ENCODE measurements at places on chromosomes 16 and 17.

DNA sequence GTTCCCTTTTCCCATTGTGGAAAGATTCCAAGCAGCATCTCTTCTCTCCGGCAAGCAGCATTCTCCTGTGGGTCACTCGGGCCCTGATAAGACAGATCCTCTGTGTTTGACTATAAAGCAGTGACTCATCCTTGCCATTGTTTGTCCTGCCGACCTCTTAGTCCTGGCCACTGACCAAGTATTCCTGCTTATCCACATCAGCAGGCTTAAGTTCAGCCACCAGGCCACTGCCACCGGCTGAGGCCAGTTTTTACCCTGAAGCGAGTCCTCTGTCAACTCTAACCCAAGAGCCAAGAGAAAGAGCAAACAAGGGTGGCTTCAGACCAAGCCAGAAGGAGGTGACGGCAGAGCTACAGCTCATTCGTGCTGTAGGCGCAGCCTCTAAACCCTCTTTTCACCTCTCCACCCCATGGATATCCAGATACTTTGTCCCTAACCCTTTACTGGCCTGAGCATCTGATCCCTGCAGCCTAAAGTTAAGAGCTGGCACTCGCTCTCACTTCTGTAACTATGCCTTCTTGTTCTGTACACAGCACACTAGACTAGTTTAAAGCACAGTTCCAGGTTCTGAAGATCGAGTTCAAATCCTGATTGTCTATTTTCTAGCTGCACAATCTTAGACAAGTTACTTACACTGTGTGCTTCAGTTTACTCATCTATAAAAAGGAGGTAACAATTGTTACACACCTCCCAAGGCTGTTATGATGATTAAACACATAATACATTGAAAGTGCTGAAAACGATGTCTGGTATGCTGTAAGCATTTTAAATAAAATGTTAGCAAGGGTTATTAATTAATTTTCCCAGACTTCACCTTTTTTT, 31.0 kb downstream of the SOX9 start:
- no peak for DNase-seq

DNA sequence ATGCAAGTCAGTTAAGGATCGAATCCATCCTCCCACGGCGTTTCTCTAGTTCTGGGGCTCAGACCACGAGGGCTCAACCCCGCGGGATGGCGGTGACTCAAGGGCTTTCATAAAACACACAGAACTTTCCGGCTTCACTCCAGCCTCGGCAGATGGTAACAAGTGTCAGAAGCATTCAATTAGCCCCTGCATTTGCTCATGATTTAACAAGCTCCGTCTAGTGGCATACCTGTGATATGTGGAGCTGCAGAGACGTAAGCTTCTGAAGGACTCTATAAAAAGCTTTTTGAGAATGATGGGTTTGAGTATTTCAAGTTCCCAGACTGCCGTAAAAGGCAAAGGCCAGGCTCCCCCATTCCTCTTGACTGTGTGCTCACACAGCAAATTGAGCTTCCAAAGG, 91.3 kb upstream of the SEC14L1 start:
- DNase-seq = no peak

DNA sequence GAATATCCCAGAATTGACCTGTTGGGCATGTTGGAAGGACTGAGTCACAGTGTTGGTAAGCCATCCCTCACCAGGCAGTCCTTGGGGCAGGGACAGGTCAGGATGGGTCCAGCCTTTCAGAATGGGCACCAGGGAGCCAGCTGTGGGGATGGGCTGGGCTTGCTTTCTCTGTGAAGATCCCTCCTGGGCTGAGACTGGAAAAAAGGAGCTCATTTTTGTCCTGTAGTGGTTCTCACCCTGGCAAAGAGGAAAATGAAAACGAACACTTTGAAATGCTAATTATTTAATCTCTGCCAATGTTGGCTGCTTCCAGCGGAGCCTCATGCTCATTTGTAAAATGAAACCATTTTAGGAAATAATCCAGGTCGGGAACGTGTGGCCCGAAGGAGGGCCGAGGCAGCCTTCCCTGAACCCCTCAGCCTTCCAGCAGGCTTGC, 237.5 kb upstream of the SALL1 start:
- DNase-seq = no peak

- DNase-seq = no peak
Observed at GRCh38 chr17:828761-829160, 46.6 kb downstream of the MRM3 start.

GRCh38 chr16:25311039-25311438, 53.4 kb upstream of the ZKSCAN2 start:
- no peak for DNase-seq

DNA sequence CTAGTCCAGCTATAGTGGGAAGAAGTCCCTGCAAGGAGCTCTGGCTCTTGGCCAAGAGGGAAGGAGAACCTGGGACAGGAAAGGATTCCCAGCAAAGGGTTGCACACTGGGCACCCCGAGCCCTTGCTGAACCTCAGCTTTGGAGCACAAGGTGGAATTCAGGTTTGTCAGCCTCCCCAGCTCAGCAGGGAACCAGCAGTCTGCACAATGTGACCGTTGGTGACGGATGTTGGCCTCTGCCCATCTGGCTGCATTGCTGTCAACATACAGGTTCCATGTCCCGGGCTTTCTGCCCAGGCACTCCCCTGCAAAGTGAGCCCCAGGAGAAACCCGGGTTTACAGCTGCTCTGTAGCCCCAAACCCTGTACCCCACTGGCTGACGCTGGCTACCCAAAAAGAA, 6.7 kb downstream of the RPRML start:
- no peak for DNase-seq

- DNase-seq = no peak
Observed at GRCh38 chr17:69246726-69247375, 18.2 kb upstream of the ABCA10 start.

DNA sequence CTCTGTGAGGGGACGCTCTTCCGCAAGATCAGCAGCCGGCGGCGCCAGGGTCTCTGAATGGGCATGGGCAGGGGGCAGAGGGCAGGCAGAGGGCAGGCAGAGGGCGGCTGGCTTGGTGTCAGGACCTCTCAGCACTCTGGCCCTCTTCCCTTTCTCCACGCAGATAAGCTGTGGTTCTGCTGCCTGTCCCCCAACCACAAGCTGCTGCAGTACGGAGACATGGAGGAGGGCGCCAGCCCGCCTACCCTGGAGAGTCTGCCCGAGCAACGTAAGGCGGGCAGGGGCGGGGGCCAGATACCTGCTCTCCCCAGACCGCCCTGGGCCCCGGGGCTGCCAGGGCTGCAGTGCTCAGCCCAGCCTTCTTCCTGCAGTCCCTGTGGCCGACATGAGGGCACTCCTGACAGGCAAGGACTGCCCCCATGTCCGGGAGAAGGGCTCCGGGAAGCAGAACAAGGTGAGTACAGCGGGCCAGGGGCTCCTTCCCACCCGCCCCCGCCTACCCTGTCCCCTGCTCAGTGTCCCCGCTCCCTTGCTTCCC, 4.1 kb downstream of the ELMO3 start:
- no peak for DNase-seq

GRCh38 chr17:27551701-27552248, 79.2 kb upstream of the LGALS9 start:
- DNase-seq = no peak

DNA sequence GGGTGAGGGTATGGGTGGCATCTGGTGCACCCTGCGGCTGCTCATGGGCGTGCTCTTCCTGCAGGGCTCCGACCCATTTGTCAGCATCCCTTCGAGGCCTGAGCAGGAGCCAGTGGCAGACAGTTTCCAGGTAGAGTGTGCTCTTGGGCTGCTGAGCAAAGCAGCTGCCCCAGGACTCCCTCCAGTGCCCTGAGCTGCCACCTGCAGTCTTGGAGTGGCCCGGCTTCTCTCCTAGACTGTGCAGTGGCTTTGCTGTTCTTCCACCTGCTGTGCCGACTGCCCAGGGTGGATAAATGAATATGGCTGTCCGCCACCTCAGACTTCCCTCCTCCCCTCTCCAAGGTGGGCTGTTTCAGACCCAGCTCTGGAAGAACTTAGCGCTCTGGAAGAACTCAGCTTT, 10.8 kb upstream of the JPT2 start:
- DNase-seq = no peak

- no peak for DNase-seq
Observed at GRCh38 chr17:38578229-38579082, 27.3 kb downstream of the SRCIN1 start.

DNA sequence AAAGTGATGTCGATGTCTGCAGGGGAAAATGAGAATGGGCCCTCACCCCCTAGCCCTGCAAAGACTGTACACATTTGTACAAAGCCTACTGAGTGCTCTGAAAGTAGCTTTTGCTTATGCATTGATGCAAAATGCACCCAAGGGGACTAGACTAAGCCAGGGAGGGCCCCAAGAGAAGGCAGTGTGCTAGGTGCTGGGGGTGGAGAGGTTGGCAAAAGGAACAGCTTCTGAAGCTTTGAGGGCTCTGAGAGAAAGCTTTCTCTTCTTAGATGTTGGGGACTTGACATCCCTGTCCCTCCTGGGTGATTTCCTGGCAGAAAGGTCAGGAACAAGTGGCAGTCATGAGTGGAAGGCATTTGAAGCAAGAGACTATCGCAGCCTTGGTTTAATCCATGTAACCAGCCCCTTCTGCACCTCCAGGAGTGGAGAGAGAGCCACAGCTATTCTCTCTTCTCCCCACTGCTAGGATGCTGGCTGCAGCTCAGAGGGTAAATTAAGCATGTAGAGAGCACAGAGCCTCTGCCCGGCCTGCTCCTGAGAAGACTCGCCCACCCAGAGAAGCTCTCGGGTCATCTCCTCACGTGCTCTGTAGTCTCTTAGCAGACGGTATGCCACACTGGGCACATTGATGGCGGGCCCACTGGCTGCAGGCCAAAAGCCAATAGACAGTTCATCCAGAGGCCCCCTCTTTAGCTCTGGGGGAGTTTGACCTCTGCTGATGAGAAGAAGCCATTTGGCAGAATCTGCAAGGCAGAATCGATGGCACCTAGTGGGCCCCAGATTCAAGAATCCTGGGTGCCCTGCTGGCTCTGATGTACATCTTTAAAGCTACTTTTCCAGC, 221.4 kb downstream of the MSI2 start:
- no peak for DNase-seq

DNA sequence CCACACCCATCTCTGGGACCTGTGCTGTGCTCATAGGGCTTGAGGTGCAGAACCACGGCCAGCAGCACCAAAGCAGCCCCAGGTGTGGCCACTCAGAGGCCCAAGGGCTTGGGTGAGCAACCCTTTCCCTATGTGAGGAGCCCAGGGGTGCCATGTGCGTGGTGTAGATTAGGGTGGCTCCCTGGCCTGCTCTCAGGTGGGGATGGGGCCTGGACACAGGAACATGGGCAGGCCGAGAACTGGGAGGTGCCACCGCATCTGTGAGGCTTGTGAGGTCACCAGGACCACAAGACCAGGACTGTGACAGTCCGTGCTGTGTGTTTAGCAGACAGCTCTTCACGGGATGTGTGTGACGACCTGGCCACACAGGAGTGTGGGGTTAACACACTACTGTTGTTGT, 103.5 kb upstream of the ZNF750 start:
- DNase-seq = no peak

DNA sequence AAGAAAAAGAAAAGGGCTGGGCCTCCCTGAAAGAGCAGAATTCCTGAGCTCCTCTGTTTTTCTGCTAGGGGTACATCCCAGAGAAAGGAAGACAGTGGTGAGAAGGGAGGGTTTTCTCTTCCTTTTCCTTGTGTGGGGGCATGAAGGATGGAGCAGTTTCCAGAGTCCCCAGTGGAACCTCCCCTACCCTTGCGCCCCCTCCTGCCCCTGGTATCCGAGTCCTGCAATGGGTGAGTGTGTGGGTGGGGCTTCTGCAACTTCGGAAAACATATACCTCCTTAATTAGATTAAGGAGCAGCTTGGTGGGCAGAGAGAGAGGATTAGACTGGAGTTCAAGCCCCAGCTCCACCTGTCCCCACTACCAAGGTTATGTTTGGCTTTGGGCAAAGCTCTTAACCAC, 5.4 kb upstream of the GIP start:
- DNase-seq = no peak

DNA sequence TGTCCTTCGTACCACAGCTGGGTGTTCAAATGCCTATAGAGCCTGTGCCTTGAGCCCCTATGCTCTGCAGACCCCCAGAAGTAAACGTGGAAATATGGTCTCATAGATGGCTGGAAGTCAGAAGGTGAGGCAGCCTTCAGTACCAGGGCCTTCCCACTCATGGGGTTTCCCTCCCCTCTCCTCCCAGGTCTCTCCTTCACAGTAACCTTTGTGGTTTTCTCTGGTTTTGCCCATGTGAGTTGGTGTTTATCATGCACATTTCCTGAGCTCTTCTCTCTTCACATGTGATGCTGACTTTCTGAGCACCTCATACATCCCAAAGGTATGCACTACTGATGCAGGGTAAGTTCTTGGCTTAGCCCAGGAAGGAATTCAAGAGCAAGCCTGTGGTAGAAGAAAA, 35.4 kb downstream of the TMEM114 start:
- no peak for DNase-seq

DNA sequence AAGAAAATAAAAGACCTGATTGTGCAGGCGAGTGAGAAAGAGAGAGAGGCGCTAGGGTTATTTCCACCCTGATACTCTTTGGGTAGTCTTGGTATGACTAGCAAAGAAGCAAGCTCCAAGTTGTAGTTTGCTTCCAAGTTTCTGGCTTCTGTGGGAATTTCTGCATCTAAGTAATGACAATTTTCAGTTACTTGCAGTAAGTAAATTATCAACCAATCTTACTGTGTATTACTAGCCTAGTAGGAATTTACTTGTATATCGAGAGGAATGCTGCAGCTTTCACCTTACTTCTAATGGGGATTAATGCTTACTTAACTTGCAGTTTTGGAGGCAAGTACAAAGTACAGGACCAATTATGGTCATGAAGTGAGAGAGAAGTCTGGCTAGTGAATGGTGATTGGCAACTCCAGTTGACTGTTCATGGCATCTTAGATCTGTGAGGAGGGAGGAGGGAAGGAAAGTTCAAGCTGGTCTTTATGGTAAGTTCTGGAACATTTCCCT, 31.9 kb downstream of the TENT4B start:
- no peak for DNase-seq

DNA sequence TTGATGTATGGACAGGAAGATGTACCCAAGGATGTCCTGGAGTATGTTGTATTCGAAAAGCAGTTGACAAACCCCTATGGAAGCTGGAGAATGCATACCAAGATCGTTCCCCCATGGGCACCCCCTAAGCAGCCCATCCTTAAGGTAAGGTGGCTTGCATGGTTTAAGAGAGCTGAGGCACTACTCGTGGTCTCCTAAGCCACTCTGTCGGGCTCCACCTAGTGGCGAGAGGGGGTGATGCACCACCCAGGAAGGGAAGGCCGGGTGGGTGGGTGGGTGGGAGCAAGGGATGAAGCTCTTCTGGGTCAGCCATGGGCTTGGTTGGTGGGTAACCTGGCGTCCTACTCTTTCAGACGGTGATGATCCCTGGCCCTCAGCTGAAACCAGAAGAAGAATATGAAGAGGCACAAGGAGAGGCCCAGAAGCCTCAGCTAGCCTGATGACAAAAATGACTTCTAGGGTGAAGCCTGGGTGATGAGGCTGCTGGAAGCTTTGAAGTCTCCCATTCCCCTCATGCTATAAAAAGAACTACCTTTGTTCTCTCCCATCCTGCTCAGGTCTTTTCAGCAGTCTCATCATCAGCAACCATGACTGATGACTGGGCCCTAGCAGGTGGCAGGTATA, 21.5 kb downstream of the GPR179 start:
- DNase-seq = peak; percentile 77

DNA sequence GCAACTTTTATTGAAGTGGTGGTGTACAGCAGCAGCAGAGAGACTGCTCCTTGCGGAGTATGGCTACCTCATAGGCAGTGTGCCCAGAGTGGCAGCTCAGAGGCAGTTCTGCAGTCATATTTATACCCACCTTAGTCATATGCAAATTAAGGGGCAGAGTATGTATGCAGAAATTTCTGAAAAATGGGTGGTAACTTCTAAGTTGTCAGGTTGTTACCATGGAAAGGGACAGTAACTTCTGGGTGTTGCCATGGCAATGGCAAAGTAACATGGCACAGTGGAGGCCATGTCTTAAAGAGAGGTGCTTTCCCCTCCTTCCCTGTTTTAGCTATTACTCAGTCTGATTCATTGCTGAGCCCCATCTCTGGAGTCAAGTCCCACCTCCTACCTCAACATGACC, 53.4 kb downstream of the MEOX1 start:
- peak; percentile 33 for DNase-seq
